Liver (tissue), 10 donors: ENCODE measurements at places on chromosomes 4 and X. TPM values are rescaled to one million over a fixed set of nuclear protein-coding genes. Genes with fewer than 3 reads are reported as not detected.

DNA sequence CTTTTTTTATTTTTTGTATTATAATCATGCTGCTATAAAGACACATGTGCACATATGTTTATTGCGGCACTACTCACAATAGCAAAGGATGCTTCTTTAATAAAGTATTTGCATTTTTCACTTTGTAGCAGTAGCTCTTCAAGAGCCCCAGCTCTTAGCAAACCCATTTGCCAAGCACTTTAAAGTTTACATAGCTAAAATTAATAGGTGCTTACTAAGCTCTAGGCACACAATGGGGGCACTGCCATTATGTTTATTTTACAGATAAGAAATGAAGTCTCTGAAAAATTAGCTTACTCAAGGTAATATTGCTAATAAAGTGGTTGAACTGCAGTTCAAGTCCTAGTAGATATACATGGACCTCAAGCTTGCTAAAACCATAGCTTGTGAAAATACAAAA is 230.3 kb upstream of the ARHGAP24 start:
- H3K36me3 ChIP-seq = no peaks in the 10 kb centered on the region
- H3K4me3 ChIP-seq = no peak overlapping the region
- no peaks in the 10 kb centered on the region for H3K4me1 ChIP-seq
- no peak for DNase-seq

GRCh38 chrX:3963980-3964379 is 250.5 kb upstream of the PRKX start:
- H3K4me1 ChIP-seq = no peaks in the 10 kb centered on the region
- H3K36me3 ChIP-seq = no peaks in the 10 kb centered on the region
- no peaks in the 10 kb centered on the region for H3K27me3 ChIP-seq

DNA sequence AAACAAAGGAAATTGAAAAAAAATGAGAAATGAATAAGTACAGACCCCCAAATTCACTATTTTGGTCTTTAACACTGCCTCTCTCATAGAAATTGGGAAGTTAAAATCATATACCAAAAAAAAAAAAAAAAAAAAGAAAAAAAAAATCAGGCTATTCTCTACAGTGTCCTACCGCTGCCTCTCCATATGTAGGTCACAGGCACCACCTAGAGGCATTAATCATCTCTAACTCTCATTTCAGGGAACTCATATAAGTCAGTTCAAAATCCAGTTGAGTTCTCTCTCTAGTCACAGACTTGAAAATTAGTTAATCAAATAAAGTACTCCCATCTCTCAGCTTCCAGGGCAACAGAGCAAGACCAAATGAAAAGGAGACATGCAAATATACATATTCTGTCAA is 47.9 kb downstream of the COX18 start:
- no peak overlapping the region for H3K4me3 ChIP-seq
- H3K27ac ChIP-seq = no peak overlapping the region
- H3K36me3 ChIP-seq = no peaks in the 10 kb centered on the region

DNA sequence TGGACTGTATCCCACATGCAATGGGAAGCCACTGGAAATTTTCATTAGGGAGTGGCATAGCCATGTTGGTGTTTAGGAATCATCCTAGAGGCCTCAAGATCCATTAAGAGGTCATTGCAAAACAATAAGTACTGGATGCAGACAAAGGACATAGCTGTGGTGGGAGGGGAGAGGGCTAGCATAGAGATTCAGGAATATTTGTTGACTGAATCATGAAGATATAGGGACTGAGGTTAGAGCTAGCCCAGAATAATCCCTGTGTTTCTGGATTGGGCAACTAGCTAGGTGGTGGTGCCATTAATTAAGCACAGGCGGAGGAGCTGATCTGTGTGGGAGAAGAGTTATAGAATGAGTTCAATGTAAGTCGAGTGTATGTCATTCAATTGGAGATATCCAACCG is 135.0 kb downstream of the RAB28 start:
- H3K27me3 ChIP-seq = no peaks in the 10 kb centered on the region
- no peaks in the 10 kb centered on the region for H3K36me3 ChIP-seq
- no peak overlapping the region for H3K4me3 ChIP-seq
- H3K4me1 ChIP-seq = no peaks in the 10 kb centered on the region

- peak within 1 kb of the TSS; percentile 68 for H3K27ac ChIP-seq
- H3K4me1 ChIP-seq = peaks cover 26% of the 10 kb centered on the region
- H3K27me3 ChIP-seq = no peaks in the 10 kb centered on the region
- peak; percentile 85 for DNase-seq
- peak within 1 kb of the TSS; percentile 82 for H3K4me3 ChIP-seq
Observed at GRCh38 chr4:170089668-170090351, at the start of gene AADAT. Gene AADAT, minus strand, starts transcription at chr4:170089956. Its CDS starts 266 bp downstream, at chr4:170089690.

DNA sequence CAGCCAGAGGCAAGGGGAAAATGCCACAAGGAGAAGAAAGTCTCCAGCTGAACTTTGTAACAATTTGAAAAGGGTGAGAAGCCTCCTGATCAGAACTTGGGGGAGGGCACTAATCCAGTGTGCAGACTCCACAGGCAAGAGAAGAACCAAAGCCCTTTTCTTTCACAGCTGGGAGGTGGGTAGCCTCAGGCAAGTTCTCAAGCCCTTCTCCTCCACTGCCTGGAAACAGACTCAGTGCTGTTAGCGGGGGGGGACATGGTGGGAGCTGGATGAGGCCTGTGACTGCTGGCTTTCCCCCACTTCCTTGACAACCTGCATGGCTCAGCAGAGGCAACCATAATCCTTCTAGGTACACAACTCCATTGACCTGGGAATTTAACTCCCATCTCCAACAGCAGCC is 92.5 kb downstream of the LHFPL1 start:
- H3K4me3 ChIP-seq = no peak overlapping the region
- no peak overlapping the region for H3K27ac ChIP-seq
- no peaks in the 10 kb centered on the region for H3K4me1 ChIP-seq
- H3K27me3 ChIP-seq = no peaks in the 10 kb centered on the region

GRCh38 chr4:141352909-141353525 is 132.3 kb downstream of the ZNF330 start:
- H3K4me1 ChIP-seq = peaks cover 27% of the 10 kb centered on the region
- no peak overlapping the region for H3K27ac ChIP-seq

- no peaks in the 10 kb centered on the region for H3K36me3 ChIP-seq
- no peak for DNase-seq
- no peak overlapping the region for H3K4me3 ChIP-seq
- H3K4me1 ChIP-seq = no peaks in the 10 kb centered on the region
- H3K27ac ChIP-seq = no peak overlapping the region
Observed at GRCh38 chr4:54265366-54265765, 36.3 kb downstream of the PDGFRA start.

DNA sequence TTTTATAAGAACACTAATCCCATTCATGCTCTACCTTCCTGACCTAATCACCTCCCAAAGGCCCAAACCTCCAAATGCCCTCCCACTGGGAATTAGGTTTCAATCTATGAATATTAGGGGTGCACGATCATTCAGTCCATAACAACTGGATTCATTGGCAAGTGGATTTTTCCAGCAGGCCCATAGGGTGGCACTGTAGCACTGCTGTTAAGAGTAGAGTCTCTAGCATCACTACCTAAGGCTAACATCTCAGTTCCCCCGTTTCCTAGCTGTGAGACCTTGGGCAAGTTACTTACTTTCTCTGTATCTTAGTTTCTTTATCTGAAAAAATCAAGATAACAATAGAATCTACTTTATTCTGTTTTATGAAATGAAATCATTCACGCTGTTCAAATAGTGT is 315.8 kb downstream of the STIM2 start:
- no peaks in the 10 kb centered on the region for H3K36me3 ChIP-seq
- peaks cover 2% of the 10 kb centered on the region for H3K27me3 ChIP-seq
- H3K27ac ChIP-seq = no peak overlapping the region
- no peak overlapping the region for H3K4me3 ChIP-seq
- no peaks in the 10 kb centered on the region for H3K4me1 ChIP-seq
- DNase-seq = no peak

DNA sequence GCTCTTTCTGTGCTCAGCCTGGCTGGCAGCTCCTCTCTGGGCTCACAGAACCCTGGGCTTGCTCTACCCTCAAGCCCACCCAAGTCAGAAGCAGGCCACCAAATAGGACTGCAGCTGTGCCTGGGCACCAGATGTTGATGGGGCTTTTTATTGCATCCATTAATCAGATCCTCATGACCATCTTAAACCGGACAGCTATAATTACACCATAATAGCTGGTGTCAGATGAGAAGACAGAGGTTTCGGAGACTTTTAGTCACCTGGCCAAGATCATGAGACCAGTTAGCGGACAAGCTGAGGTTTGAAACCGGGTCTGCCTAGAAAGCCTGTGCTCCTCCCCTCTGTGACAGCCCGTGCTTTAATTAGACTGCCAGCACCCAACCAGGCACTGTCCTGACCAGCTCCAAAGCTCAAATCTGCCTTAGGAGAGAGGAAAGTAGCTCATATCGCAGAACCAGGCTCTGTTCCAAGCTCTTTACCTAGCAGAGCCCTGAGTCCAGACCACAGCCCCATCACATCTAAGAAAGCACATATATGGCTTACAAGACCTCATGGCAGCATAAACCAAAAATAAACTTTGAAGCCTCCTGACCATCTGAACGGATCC is 88.9 kb downstream of the JAKMIP1 start:
- no peaks in the 10 kb centered on the region for H3K36me3 ChIP-seq
- no peaks in the 10 kb centered on the region for H3K27me3 ChIP-seq
- H3K4me3 ChIP-seq = no peak overlapping the region
- no peak for DNase-seq
- no peak overlapping the region for H3K27ac ChIP-seq
- no peaks in the 10 kb centered on the region for H3K4me1 ChIP-seq

- peaks cover 42% of the 10 kb centered on the region for H3K4me1 ChIP-seq
- H3K27ac ChIP-seq = peak overlapping the region; percentile 78
- H3K36me3 ChIP-seq = no peaks in the 10 kb centered on the region
- no peaks in the 10 kb centered on the region for H3K27me3 ChIP-seq
- H3K4me3 ChIP-seq = no peak overlapping the region
Observed at GRCh38 chr4:23884741-23885140, 5.1 kb downstream of the PPARGC1A start.

Gene DIPK2B
- 0.72 TPM for polyA plus RNA-seq

Gene MEPE
- polyA plus RNA-seq = not detected

Gene RENBP
- polyA plus RNA-seq = 6.4 TPM
